Stimulated activated CD8-positive, alpha-beta memory T cell treated with anti-CD3 and anti-CD28 coated beads, Interleukin-4, amount 100 ng/mL, for 48 hours (primary cell): ENCODE measurements at places on chromosomes 7 and 10.

- no peak for DNase-seq
Observed at GRCh38 chr10:112896273-112896672, 53.8 kb upstream of the TCF7L2 start.

DNA sequence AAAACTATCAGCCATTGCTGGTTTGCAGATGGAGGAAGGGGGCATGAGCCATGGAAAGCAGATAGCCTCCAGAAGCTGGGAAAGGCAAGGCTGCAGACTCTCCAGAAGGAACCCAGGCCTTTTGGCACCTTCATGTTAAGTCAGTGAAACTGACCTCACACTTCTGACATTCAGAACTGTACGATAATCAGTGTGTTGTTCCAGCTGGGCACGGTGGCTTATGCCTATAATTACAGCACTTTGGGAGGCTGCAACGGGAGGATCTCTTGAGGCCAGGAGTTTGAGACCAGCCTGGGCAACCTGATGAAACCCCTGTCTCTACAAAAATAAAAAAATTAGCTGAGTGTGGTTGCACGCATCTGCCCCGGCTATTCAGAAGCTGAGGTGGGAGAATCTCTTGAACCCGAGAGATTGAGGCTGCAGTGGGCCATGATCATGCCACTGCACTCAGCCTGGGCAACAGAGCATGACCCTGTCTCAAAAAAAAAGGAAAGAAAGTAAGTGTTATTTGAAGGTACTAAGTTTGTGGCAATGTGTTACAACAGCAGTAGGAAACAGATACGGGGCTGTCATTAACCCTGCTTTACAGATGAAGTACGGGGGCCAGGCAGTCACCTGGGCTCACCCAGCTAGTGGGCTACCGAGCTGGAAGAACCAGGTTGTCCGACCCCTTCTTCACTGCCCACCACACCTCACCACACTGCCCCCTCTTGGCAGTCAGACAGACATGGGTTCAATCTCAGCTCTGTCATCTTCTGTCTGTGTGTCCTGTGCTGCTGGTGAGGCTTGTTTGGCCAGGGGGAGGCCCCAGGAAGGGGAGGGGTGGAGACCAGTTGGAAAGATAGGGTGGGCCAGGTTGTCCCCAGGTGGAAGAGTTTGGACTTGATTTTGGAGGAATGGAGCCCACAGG lies 18.3 kb downstream of the CHST3 start:
- DNase-seq = no peak

GRCh38 chr7:129127601-129128000 lies 16.9 kb upstream of the TSPAN33 start:
- DNase-seq = no peak

DNA sequence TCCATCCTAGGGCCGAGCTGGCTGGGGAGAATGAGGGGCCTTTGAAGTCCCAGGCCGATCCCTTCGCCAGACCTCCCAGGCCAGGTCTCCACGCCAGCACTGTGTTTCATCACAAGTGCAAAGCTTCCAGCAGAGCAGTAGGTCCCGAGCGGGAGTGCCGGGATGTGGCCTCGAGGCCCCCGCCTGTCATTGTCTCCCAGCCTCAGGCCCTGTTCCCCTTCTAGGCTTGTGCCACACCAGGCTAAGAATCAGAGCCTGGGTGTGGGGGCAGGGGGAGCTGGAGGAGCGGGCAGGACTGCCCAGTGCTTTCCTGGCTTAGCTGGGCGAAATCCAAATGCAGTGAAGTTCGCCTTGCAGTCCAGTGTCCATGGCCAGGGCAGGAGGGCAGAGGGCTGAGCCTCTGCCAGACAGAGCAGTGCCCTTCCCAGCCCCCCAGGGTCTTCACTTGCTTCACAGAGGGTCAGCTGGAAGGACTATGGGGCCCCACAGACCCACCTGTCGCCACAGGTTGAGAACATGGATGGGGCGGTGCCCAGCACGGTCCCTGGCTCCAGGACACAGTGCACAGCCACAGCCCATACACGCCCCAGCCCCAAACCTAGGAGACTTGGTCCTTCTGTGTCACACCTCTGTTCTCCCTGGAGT lies 20.2 kb upstream of the PFKFB3 start:
- no peak for DNase-seq

GRCh38 chr7:77413861-77414424 lies 2.2 kb downstream of the GSAP start:
- no peak for DNase-seq

- peak; percentile 69 for DNase-seq
Observed at GRCh38 chr7:75776295-75776971, 4.4 kb upstream of the CCL26 start.

DNA sequence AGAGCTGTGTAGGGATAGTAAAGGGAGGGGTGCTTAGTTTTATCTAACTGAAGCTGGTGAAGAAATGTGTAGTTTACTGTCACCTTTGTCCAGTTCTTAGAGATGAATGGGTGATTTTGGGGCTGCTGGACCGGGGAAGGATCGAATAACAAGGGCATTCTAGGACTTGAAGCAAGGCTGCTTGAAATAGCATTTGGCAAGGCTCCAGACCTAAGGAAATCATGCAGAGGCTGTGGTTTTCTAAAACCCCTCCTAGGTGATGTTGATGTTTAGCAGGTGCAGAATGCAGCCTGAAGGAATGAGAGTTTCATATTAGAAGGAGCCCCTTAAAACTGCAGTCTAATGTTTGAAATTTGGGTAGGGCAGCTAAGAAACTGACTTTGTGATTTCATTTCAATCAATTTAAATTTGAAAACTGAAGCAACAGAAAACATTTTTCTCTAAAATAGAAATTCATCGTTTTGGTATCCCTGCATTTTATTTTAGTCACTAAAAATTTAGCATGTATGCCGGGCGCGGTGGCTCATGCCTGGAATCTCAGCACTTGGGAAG lies 68.5 kb downstream of the TET1 start:
- DNase-seq = no peak

- no peak for DNase-seq
Observed at GRCh38 chr7:155220903-155221302, 76.8 kb upstream of the INSIG1 start.

DNA sequence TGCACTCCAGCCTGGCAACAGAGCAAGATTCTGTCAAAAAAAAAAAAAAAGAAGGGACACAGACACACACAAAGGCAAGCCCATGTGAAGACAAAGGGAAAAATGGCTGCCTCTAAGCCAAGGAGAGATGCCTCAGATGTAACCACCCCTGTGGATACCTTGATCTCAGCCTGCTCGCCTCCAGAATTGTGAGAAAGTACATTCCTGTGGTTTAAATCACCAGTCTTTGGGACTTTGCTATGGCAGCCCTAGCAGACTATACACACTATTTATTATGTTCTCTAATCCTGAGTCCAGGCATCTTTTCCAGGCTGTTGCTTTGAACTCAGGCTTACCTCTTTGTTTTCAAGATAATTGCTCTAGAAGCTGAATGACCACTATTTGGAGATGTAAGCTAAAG lies 494.3 kb downstream of the GALNT17 start:
- no peak for DNase-seq

DNA sequence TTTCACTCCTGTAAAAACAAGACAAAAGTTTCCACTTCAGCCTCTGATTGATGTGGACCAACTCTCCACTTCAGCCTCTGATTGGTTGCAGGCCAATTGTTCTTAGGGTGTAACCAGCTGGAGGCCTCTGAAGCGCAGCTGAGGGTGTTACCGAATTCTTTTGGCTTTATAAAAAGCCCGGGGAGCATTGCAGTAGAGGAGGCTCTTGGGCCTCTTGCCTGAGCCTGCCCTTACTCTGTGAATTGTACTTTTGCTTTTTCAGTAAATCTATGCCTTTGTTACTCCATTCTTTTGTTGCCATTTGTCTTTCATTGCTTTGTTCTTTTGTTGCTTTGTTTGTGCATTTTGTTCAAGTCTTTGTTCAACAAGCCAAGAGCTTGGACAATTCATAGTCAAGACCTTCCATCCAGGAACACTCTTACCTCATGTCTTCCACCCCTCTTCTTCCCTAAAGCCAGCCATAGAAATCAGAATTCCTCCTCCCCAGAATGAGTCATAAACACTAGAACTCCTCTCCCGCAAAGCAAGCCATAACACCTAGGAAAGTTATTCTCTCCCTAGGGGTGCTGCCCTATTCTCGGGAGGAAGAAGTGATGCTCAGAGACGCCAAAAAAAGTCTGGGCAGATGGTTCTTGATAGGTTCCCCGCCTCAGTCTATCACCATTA lies 53.5 kb upstream of the ARMC3 start:
- DNase-seq = no peak

- no peak for DNase-seq
Observed at GRCh38 chr10:51783941-51784340, 84.5 kb upstream of the CSTF2T start.

DNA sequence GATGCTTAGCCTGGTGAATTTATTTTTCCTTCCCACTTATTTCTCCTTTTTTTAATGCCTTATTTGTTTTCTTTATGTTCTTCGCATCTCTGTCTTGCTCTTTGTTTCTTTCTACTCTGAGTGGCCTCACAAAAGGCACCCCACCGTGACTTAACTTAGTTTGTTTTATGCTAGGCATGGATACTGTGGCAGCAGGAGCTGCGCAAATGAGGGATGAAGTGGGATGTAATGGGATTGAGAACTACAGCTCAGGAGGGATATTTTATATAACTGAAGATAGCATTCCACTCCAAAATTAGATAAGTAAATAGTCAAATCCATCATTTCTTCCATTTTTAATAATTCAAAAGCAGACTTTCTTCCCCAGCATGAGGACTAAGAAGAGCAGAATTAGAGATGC lies 1.7 kb upstream of the CACNA2D1 start:
- no peak for DNase-seq

DNA sequence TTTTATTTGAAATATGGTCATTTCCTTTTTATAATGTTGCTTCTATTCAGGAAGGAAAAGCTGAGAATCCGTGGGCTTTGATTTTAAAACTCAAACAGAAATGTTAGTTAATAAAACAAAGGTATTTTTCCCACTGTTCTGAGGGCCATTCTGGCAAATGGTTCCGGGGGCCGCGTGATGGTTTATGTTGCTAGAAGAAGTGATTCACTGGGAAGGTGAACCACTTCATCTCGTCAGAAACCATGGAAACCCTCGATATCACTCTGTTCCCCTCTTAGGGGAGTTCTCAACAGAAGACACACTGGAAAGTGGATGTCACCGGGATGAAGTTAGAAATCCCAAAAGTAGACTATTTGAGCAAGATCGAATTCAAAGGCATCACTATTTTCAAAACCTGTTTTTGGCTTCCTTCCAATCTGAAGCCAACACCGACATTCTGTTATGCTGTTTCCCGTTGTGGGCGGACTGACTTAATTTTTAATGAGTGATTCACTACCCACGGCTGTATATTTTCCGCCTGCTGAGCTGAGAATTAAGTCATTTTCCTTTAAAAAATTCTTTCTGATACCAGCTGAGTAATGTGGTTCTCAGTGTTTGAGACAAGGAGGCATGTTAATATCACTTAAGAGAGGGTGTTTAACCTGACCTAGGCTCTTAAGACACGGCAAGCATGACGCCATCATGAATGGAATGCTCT lies 84.1 kb downstream of the PTPRE start:
- peak; percentile 63 for DNase-seq

GRCh38 chr7:138125119-138125518 lies 48.9 kb downstream of the AKR1D1 start:
- no peak for DNase-seq

DNA sequence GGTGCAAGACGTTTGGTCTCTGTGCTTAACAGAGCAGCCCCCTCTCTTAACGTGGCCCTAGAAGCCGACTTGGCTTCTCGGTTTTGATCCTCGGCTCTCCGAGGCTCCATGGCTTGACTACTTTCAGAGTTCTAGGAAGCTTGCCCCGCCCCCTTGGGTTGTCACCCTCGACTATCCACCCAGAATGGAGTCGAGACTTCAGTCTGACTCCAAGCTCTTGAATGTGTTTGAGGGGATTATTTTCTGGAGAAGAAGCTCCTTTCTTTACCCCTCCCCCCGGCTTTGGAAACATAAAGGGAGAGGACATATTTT lies 448 bp downstream of the SEC24C start:
- DNase-seq = peak; percentile 82

DNA sequence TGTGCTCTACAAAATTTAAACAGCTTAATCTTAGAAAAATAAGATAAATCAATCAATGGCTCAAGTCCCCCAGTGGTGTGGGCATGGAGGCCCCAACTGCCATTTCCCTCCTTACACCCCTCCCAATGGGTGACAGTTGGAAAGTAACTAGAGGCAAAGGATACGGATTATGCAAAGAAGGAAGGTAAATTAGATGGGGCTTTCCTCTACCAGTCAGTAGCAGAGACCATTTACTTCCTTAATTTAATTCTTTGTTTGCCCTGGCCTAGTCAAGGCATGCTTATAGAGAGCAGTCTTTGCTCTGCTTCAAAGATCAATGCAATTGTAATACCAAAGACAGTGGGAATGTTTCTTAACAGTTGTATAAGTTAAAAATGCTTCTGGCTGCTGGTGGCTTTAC lies 63.3 kb upstream of the PAPSS2 start:
- no peak for DNase-seq

DNA sequence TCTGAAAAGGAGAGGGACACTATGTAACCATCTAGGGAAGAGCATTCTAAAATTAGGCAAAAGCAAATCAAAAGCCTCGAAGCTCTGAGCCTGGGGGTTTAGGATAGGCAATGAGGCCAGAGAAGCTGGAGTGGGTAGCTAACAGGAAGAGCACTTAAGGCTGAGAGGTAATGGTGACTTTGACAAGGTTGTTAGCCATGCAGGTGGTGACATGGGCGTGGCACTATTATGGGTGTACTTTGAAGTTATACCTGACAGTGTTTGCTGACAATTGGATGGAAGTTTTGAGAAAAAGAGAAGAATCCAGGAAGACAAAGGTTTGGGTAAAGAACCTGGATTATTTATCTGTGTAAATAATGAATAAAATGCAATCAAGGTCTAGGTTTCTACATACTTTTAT lies 383.0 kb upstream of the SEMA3C start:
- no peak for DNase-seq

GRCh38 chr7:104444017-104444416 lies 115.6 kb downstream of the LHFPL3 start:
- DNase-seq = no peak
